Activated CD4-positive, alpha-beta memory T cell treated with anti-CD3 and anti-CD28 coated beads for 36 hours (primary cell): ENCODE measurements at places on chromosomes 1 and 21. TPM values are rescaled to one million over a fixed set of nuclear protein-coding genes. Genes with fewer than 3 reads are reported as not detected.

The HES2 gene
- total RNA-seq: not detected

DNA sequence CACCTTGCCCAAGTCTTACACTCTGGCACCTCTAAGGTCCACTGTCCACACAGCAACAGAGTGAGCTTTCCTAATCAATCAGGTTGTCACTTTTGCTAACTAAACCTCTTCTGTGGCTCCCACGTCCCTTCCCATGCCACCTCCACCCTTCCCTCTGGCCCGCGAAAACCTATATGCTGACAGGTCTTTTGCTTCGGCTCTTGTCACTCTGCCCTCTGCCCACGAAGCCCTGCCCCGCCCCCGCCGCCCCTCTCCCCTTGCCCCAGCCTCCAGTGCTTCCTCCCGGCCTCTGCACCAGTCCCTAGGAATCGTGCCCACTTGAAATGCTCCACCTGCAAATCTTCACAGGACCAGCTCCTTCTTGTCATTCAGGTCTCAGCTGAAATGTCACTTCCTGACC lies 8.1 kb downstream of the TP53BP2 start:
- peaks cover 38% of the 10 kb centered on the region for H3K4me1 ChIP-seq
- H3K36me3 ChIP-seq: peaks cover 3% of the 10 kb centered on the region
- no peak for DNase-seq
- H3K27me3 ChIP-seq: no peaks in the 10 kb centered on the region
- H3K27ac ChIP-seq: peak overlapping the region; percentile 28
- H3K4me3 ChIP-seq: no peak overlapping the region

- H3K4me1 ChIP-seq: peaks cover 48% of the 10 kb centered on the region
- no peak for DNase-seq
- H3K27me3 ChIP-seq: no peaks in the 10 kb centered on the region
- no peak overlapping the region for H3K27ac ChIP-seq
These were observed 36.8 kb downstream of the RAP1A start for GRCh38 chr1:111656086-111657017.

- DNase-seq: peak; percentile 41
- no peak overlapping the region for H3K27ac ChIP-seq
- peaks cover 21% of the 10 kb centered on the region for H3K4me1 ChIP-seq
- no peak overlapping the region for H3K4me3 ChIP-seq
These were observed 70.8 kb upstream of the TENT5C start for GRCh38 chr1:117534995-117535467.
